ENCODE measurements at places on chromosomes 12 and 14.
A peak's percentile ranks its signal among the peaks of the same experiment; 100 is the strongest.

DNA sequence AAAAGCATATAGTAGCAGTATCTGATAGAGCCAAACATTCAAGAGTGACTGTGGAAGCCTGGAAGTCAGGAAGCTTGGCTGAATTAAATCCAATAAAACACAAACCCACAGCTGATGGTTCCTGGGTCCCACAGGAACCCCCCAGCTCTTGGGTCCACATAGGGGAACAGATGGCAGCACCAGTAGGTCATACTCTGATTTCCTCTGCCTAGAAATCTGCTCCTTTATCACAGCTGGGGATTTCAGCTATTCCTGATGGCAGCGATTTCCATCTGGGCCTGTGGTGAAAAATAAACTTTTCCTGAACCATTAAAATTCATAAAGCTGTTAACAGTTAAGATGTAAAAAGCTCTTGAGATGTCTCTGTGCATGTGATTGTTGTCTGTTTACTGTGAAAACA is 202.0 kb upstream of the FRMD6 start:
- DNase-seq: peak; percentile 55

DNA sequence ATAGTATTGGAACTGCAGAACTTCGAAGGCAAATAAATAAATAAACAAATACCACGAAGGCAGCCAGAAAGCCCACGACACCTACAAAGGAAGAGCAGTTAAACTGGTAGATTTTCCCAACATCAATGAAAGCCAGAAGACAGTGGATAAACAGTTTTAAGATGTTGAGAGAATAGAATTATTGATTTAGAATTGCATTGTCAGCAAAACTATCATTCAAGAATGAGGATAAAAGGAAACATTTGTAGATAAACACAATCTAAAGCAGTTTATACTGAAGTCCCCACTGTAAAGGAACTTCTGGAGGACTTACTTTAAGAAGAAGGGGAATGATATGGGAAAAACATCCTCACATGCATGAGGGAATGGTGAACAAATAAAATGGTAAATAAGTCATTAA is 29.5 kb downstream of the CACNA2D4 start:
- DNase-seq: no peak

DNA sequence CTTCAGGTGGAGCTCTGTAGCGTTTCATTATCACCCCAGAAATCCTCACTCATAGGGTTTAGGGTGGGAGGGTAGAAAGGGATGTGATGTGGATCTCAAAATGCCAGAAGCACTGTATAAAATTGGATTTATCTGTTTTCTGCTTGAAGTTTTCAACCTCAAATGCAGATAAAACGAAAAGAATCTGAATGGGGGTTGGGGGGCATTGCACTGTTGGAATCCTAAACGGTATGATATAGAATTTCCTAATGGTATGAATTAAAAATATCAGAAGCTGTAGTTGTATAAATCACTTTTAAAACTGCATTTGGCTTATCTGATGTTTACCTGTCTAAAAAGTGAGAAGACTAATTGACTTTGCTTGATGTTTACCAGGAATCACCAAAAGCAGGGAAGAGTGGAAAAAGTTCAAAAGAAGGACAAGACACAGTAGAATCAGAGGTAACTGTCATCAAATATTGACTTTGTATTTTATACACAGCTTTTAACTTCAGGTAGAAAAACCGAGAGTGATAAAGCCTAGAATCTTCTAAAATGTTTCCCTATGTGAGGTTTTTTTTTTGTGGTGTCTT is 1.1 kb downstream of the PPP2R5C start:
- DNase-seq: no peak

DNA sequence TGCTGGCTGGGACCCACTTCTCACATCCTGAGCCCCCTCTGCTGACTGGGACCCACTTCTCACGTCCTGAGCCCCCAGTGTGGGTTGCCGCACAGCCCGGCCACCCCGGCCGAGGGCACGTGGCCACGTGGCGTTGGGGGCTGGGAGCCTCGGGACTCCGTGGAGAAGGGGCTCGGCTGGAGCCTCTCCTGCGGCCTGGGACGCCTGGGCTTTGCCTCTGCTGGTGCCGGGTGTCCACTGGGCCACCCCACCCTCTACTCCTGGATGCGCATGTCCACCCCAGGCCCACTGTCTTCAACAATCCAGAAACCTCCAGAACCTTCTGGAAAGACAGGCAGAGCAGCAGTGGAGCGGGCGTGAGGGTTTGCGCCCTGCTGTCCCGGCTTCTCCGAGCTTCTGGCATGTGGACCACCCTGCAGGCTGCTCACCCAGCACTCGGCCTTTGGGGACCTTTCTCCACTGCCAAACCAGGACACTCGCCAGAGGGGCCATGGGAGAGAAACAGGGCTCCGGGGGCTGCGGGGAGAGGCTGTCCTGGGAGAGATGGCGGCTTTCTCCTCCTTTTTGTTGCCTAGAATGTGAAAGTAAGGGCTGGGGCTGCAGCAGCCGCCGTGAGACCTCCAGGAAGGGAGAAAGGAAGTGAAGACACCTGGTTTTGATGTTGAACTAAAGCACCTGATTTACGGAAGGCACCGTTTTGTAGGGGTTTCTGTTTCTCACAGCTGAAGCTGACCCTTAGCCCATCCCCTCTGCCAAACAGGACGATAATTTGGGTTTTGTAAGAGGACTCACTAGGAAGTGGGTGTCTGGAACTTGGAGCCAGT is 30.0 kb downstream of the NOC4L start:
- DNase-seq: no peak

DNA sequence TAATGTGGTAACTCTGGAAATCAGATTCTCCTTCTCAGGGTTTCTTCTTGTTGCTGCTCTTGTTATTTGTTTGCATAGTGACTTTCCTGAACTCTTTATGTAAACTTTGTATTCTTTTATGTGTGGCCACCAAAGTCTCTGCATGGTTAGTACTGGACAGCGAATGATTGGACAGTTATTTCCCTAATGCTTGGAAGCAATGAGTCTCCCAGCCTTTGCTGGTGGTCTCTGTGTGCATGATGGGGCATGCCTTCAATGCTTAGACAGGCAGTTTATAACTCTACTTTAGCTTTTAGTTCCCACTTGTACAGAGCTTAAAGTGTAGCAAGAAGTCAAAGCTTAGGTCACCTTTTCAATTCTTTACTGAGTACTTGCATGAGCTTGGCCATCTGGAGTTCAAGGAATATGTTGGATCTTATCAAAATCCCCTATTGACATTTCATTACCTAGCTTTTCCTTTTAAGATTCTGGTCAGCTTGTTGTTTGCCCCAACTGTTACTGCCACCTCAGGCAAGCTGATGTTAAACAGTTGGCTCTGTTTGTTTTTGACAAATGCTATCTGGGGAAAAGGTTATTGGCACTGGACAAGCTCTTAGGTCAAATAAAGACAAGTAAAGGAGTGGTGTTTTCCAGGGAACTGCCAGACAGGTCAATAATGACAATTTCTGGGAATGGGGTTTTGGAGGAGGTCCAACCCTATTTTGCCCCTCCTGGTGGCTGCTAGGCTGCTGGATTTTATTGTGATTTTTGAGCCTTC is 12.3 kb downstream of the CCDC91 start:
- DNase-seq: no peak

DNA sequence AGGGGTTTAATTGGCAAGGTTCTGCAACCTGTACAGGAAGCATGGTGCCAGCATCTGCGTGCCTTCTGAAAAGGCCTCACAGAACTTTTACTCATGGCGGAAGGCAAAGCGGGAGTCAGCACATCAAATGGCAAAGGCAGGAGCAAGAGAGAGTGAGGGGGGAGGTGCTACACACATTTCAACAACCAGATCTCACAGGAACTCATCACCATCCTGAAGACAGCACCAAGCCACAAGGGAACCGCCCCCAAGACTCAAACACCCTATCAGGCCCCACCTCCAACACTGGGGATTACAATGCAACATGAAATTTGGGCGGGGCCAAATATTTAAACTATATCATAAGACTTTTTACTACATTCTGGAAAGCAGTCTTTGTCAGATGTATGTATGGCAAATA is 38.0 kb upstream of the FKBP4 start:
- DNase-seq: peak; percentile 14

GRCh38 chr12:115885040-115885690 is 392.3 kb downstream of the MED13L start:
- no peak for DNase-seq

DNA sequence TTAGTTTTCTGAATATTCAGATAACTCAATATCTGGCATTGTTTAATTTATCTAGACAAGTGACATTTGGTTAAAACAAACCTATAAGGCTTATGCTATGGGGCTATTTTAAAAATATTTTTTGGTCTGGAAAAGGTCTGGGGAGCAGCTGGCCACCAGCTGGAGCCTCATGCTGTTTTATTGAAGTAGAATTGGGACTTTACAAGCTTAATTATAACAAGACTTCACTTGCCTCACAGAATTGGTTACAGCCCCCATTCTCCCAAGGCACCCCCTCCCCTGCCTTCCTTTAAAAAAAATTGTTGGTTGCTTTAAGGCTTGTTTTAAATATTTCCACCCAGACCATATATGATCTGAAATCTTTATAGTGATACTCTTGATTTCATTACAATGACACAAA is 453.9 kb downstream of the ADAMTS20 start:
- no peak for DNase-seq

- DNase-seq: no peak
These were observed 753.8 kb upstream of the FOXG1 start for GRCh38 chr14:28012629-28013415.

DNA sequence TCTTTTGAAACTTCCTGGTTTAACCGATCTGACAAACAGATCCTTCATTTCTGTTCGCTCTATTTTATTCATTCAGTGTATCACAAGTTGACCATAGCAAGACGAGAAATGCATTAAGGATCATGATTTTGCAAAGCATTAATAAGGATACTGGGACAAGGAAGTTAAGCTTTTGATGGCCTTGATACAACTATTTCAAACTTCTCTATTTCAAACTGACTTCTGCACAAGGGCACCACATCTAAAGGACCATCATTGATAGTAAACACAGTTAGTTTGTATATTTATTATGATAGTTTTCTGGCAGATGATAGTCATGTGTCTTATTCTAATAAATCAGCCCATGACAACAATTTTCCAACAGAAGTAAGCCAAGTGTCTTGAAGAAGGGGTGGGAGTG is 25.8 kb upstream of the PLXNC1 start:
- DNase-seq: no peak

DNA sequence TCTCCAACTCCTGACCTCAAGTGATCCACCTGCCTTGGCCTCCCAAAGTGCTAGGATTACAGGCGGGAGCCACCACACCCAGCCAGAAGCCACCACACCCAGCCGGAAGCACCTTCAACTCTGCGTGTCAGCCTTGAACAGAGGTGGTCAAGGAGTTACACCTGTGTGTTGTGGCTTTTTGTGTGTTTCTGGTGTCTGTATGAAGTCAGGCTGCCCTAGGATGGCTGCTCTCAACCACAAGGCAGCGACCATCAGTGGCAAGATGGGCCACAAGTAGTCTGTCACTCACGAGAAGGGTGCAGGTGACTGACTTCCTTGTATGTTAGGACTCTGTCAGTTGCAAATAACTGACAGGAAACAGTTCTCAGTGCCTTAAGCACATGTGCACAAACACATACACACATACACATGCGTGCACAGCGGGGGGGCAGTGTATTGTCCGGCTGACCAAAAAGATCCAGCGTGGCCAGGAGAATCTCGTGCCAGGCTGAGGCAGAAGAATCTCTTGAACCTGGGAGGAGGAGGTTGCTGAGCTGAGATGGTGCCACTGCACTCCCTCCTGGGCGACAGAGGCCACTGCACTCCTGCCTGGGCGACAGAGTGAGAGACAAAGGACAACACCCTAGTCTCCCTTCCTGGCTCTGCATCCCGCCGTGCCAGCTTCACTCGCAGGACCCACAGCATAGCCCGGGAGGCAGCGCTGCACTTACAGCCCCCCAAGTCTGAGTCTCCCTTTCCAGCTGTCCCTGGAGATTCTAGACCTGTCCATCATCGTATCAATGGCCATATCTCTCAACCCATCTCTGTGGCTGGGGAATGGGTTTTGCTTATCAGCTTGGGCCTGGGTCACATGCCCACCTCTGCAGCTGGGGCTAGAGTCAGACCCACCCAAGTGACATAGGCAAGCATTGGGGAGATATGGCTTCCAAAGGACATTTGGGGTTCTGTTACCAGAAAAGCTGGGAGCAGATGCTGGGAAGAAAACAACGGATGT is 13.7 kb downstream of the P2RX4 start:
- peak; percentile 62 for DNase-seq

- no peak for DNase-seq
These were observed 7.9 kb downstream of the DICER1 start for GRCh38 chr14:95149441-95149840.

DNA sequence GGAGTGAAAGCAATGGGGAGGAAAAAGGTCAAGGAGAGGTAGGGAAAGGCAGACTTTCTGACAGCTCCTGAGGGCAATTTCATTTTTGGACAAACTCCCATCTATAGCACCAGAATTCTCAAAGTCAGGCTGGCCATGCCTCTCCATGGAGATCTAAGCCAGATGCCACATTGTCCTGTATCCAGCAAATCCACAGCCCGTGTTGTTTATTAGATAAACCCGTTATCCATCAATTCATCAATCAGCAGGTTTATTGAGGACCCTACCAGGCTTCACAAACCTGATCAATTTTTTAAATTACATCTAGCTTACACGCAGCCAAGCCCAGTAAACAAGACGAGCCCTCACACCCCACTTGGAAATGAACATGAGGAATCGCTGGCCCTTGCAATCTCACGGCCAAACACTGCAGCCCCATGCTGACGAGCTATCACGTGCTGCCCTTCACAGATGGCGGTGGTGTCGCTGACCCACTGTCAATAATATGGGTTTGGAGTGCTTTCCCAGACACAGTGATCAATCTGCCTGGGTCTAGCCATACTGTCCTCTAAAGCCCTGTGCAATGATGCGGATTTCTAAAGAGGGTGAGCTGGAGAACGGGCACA is 332.9 kb downstream of the DPF3 start:
- DNase-seq: no peak

DNA sequence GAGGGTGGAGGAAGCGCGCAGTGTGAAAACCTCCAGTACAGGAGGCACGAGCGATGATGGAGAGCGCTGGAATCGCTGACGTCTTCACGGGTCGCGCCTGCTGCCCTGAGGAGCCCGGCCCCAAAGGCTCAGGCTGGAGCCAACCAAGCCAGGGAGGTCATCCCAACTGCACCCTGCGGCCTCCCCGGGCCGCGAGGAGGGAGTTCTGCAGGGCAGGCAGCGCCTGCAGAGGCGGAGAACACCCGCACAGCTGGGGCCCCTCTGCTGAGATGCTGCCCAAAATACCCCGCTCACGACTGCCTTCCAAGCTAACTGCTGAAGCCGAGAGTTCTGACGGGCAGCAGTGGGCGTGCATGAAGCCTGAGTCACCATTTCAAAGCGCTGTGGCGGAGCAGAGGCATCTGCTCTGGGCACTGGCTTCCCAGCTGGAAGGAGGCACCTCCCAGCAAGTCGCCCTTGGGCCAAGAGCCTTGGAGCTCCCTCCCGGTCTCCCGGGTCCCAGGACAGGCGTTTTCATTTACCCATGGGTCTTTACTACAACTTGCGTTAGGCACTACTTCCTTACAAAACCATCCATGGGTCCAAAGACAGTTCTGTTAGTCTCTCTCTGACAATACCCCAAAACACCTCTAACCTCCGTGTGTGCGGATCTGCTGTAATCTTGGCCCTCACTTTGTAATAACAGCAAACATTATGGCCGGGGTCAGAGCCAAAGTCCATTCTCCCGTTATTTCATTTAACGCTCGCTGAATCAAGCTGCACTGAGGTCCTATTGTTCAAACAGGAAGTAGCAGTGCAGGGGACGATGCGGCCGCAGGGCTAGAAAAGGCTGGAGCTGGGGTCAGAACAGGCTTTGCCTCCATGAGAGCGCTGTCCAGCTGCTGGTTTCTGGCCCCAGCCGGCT is 60.1 kb upstream of the RIMBP2 start:
- peak; percentile 38 for DNase-seq
